ENCODE measurements at places on chromosomes 16 and 17. TPM values are rescaled to one million over a fixed set of nuclear protein-coding genes. Genes with fewer than 3 reads are reported as not detected.

PTGES3L gene
- total RNA-seq, result 2.7 TPM

ZNF23 gene
- 9.8 TPM for total RNA-seq

SSTR5 gene
- 0.21 TPM for total RNA-seq

HID1 gene
- 2.1 TPM for total RNA-seq

PPM1E gene
- 4.6 TPM for total RNA-seq

CIBAR2 gene
- not detected for total RNA-seq

SDK2 gene
- 14.7 TPM for total RNA-seq

VASN gene
- total RNA-seq, result 4.6 TPM

Measured in H7 (cell line).